ENCODE measurements at places on chromosomes 7 and 10.
A peak's percentile ranks its signal among the peaks of the same experiment; 100 is the strongest.

- no peak for DNase-seq
Measured at GRCh38 chr7:30814700-30815387, 43.6 kb downstream of the MINDY4 start.

DNA sequence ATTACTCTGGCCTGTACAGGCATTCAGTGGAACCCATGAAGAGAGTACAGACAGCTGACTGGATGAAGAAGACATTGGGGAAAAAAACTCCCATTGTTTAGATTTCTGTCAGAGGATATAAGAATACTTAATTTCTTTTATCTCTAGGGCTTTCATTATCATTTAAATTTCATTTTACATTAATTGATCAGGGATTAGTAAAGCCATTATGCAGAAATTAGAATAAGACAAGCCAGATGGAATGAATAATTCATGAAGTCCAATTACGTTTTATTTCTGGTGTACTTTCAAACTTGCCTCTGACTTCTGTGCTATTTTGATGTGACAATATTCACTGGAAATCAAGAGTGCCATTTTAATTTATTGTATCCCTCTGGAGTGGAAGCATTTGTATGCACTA lies 247.0 kb downstream of the SLC25A13 start:
- DNase-seq = no peak

GRCh38 chr10:98045785-98046389 lies 15.5 kb upstream of the CRTAC1 start:
- peak; percentile 38 for DNase-seq

GRCh38 chr10:10094691-10095090 lies 923.0 kb upstream of the CELF2 start:
- no peak for DNase-seq

- DNase-seq = no peak
Measured at GRCh38 chr7:45469103-45469502, 105.1 kb upstream of the ADCY1 start.

DNA sequence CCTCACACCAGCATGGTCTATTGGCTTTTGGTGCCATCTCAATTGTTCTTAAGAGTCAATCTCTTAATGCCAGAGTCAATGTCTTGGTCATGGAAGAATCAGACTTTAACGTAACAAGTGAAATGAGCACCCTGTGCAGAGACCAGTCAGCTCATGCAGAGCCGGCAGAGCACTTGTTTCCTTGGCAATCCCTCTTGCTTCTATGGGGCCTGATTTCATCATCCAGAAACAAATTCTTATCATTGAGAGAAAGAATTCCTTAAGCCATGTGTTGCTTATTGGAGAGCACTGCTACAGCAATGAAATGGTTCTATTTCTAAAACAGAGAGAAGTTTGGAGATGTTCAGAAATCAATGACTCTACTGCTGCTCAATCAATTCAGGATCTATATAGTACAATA lies 212.8 kb downstream of the IPMK start:
- DNase-seq = no peak

- DNase-seq = no peak
Measured at GRCh38 chr7:88089561-88089960, 130.3 kb downstream of the SRI start.

GRCh38 chr7:139734395-139734794 lies 43.4 kb downstream of the HIPK2 start:
- no peak for DNase-seq

- no peak for DNase-seq
Measured at GRCh38 chr10:75159519-75159918, 48.1 kb downstream of the SAMD8 start.

- peak; percentile 40 for DNase-seq
Measured at GRCh38 chr7:101816595-101817470, 593 bp upstream of the CUX1 start.

DNA sequence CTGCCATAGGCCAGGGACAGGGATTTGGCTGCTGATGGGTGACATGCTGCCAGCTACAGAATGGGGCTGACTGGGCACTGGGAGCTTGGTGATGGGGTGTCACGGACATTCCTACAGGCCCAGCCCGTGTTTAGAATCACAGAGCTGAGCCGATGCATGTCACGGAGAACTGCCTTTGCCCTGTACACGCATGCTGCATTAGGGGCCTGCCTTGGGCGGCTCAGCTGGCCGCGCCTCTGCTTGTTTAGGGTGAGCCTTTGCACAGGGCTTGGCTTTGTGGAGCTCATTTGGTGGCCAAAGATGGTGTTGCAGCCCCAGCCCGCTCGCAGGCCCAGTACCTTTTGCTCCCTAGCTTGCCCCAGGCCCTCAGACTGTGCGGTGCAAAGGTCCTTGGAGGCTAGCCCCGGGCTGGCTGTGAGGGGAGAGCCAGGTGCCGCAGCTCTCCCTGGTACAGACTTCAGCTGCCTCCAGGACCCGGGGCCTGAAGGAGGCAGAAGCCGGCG lies 108.4 kb upstream of the BTBD16 start:
- DNase-seq = no peak

DNA sequence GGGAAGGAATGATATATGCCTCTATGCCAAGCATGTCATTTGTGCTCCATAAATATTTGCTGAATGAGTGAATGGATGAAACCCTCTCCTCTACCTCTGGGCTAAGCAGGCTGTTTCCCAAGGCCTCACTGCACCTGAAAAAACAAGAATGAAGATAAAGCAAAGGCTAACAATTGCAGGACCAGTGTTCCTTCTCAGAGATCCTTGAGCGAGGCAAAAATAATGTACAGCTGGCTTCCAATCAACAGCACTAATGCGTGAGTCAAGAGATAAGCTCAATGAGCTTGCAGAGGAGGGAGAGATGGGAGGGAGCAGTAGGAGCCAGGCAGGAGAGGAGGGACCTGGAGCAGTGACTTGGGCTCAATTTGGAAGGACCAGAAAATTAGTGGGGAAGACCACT lies 144.5 kb upstream of the NFE2L3 start:
- no peak for DNase-seq

DNA sequence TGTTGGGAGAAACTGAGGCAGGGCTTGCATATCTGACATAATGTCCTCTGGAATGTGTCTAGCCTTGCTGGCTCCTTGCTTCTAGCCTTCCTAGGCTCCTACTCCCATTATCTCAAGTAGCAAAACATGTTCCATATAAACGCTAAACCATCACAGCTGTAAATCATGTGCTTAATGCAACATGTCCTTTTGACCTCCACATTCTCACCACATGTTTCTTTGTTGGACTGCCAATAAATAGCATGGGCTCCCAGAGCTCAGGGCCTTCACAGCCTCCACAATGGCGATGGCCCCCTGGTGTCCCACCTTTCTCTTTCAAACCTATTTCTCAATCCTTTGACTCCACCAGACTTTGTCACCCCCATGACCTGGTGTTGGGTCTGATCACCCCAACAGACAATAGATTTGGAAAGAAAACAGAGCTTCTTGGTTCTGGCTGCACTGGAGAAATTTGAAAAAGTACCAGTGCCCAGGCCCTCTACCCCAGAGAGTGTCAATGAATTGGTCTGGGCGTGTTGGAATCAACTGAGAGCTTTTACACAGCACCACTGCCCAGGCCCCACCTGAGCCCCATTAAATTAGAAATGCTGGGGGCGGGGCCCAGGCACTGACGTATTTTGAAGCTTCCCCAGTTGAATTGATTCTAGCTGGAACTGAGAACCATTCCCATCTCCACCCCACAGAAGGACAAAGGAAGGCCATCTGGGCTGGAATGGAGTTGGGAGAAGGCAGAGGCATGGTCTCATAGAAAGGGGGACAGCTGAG lies 41.3 kb upstream of the GGCT start:
- no peak for DNase-seq

- no peak for DNase-seq
Measured at GRCh38 chr7:17026269-17026668, 144.5 kb upstream of the AGR3 start.

DNA sequence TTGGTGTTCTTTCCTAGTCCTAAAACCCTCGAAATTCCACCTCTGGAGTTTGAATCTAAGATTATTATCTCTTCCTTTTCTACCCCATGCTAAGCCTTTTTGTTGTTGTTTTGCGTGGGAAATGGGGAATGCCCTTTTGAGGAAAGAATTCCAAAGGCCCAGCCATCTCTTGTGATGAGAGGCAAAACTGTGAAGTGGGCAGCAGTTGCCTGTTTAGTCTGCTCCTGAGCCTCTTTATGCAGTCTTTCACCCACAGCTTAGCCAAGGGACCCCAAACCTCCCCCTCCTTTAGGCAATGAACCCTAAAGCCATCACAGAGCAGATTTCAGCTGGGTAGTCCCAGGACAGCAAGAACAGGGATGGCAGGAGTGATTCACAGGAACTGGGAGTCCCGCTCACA lies 95.5 kb downstream of the DNMBP start:
- no peak for DNase-seq

DNA sequence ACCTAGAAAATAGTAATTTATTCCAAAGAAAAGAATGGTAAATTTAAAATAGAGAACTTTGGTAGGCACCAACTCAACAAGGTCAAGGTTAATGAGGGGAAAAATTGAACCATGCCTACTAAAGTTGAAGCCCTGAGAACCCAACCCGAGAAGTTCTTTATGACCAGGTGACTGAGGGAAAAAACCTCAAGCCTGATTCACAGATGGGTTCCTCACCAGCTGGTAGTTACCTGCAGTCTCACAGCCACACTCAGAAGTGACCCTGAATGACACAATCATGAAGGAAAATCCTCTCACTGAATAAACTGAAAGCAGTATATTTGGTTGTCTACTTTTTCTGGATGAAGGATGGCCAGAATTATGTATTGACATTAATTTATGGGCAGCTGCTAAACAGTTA lies 7.0 kb downstream of the C10orf67 start:
- DNase-seq = no peak

GRCh38 chr7:80450621-80451308 lies 61.1 kb downstream of the GNAT3 start:
- no peak for DNase-seq

DNA sequence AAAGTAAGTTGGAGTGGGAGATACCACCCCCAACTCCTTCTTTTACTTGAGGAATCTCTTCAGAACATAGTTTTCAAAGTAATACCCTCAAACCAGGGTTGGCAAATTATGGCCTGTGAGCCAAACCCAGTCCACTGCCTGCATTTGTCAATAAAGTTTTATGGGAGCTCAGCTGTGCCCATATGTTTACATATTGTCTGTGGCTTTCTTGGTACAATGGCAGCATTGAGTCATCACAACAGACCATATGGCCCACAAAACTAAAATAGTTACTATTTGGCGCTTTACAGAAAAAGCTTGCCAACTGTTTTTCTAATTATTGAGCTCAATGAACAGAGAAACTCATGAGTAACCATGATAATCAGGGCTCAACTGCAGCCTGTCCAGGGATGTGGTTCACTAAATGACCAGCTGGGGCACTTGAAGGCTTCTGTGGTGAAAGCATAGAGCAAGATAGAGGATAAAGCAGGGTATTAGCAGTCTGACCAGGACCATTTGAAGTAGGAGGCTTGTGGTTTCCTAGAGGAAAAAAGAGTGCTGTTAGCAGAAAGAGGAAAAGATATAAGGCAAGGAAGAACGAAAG lies 196.0 kb upstream of the GRB10 start:
- no peak for DNase-seq

DNA sequence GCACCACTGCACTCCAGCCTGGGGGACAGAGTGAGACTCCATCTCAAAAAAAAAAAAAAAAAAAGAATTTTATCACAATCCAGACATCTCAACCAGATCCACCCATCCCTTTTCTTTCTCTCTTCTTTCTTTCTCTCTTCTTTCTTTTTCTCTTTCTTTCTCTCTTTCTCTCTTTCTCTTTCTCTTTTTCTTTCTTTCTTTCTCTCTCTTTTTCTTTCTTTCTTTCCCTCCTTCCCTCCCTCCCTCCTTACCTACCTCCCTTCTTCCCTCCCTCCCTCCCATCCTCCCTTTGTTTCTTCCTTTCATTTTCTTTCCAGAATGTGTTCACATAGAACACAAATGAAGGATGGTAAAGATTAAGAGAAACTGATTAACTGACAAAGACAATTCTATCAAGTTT lies 18.1 kb upstream of the HOXA13 start:
- DNase-seq = no peak

- DNase-seq = no peak
Measured at GRCh38 chr7:55546814-55547213, 25.5 kb downstream of the VOPP1 start.

GRCh38 chr10:71249996-71250395 lies 37.6 kb downstream of the UNC5B start:
- no peak for DNase-seq

GRCh38 chr7:1765336-1765735 lies 95.3 kb downstream of the ELFN1 start:
- DNase-seq = no peak

GRCh38 chr10:70354556-70354955 lies 27.9 kb downstream of the LRRC20 start:
- no peak for DNase-seq

DNA sequence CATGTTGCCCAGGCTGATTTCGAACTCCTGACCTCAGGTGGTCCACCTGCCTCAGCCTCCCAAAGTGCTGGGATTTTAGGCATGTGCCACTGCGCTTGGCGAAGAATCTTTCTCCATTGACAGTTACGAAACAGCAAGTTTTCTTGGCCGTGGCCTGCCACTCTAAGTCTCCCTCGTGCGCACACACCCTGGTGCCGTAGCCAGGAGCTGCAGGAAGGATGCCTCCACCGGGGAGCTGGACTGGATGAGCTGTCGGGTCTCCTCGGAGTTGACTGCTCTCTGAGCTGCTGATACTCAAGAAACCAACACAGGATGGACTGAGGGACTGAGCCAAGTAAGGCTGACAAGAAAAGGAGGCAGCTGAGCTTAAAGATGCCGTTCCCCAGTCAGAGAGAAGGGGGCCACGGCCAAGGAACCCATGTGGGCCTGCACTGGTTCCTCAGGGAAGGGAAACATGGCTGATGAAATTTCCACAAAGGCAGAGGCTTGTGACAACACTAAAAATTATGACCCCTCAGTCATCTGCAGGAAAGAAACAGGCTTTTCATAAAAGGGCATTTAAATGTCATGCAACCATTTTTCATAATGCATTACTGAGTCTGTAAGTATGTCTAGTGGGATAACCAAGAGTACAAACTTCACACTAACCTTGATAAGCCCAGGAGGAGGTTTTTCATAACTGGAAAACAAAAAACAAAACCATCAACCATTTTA lies 27.7 kb upstream of the FKBP9 start:
- DNase-seq = no peak

GRCh38 chr10:98533746-98534445 lies 87.2 kb upstream of the HPS1 start:
- DNase-seq = no peak

- DNase-seq = peak; percentile 31
Measured at GRCh38 chr10:91551856-91552255, 81.0 kb downstream of the PPP1R3C start.

GRCh38 chr7:23001610-23002009 lies 12.3 kb downstream of the HYCC1 start:
- no peak for DNase-seq

- no peak for DNase-seq
Measured at GRCh38 chr7:12369756-12370155, 33.9 kb downstream of the VWDE start.

GRCh38 chr10:133476641-133476990 lies 22.9 kb downstream of the SCART1 start:
- no peak for DNase-seq

DNA sequence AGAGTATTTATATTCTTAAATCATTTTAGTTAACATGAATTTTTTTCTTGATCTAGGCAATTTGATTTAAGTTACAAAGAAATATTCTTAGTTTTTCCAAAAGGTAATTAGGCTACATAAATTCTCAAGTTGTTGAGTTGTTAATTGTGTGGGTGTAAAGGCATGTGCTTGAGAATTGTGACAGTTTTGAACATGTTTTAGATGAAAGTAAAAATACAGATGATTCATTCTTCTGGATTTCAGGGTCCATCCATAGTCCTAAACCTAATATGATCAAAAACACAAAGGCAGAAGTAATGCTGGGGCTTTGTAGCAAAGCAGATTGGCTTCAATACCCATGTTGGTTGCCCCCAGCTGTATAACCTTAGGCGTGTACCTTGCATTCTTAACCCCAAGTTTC lies 127.9 kb downstream of the CPED1 start:
- no peak for DNase-seq
